NB4 (cell line): ENCODE measurements at places on chromosomes 7 and 10.

DNA sequence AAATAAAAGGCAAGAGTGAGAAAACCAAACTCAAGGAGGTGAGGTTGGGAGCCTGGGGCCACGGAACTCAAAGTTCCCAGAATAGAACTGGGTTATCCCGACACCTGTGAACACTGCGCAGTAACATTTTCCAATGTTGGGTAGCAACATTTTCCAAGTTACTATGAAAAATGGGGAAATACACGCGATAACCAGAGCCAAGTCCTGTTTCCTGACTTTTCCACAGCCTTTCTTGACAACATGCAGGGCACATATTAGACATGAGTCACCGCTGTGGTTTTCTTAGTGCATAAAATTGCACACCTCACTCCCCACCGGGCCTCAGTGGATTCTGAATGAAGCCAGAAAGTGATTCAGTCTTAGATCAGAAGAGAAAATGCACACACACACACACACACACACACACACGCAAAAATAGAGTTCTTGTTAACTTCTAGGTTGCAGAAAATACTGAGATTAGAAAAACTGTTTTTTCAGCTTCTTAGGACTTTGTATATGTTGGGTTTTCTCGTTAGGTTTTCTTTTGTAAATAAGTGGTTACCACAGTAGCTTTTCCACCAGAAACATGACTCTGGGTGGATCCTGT is 70.0 kb downstream of the CAMK1D start:
- peak; percentile 38 for DNase-seq

GRCh38 chr7:151053096-151053495 is 4.6 kb downstream of the CDK5 start:
- peak; percentile 80 for DNase-seq

GRCh38 chr10:89201345-89202032 is 5.6 kb downstream of the CH25H start:
- DNase-seq: no peak

DNA sequence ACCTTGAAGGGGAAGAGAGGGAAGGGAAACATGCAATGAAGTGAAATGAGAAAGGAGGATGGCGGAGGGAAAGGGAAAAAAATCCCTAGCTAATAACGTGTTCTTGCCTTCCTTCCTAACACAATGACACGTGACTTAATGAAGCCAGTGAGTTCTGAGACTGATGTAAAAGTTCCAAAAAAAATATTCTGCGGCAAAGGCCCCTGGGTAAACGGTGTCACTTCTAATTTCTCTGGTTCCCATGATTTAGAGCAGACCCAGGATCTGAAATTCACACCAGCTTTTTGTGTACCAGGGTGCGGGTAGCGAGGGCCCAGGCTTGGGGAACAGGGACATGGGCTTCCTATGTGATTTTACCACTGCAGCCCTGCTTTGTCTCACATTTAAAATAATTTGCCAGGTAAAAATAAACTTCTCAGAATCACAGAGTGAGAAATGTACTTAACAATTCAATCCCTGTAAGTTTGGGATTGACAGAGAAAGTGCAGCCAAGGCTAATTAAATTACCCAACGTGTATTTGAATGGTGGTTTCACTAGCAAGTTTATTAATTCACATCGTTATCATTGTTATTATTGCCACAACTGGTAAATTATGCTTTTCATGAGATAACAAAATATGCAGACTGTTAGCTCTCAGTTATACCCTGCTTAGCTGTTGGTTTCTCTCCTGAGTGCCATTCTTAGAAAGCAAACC is 182.4 kb downstream of the SEM1 start:
- DNase-seq: no peak

GRCh38 chr7:143463556-143463955 is 14.1 kb upstream of the TAS2R41 start:
- peak; percentile 39 for DNase-seq
